ENCODE measurements at places on chromosomes 6 and 20. TPM values are rescaled to one million over a fixed set of nuclear protein-coding genes. Genes with fewer than 3 reads are reported as not detected.

DNA sequence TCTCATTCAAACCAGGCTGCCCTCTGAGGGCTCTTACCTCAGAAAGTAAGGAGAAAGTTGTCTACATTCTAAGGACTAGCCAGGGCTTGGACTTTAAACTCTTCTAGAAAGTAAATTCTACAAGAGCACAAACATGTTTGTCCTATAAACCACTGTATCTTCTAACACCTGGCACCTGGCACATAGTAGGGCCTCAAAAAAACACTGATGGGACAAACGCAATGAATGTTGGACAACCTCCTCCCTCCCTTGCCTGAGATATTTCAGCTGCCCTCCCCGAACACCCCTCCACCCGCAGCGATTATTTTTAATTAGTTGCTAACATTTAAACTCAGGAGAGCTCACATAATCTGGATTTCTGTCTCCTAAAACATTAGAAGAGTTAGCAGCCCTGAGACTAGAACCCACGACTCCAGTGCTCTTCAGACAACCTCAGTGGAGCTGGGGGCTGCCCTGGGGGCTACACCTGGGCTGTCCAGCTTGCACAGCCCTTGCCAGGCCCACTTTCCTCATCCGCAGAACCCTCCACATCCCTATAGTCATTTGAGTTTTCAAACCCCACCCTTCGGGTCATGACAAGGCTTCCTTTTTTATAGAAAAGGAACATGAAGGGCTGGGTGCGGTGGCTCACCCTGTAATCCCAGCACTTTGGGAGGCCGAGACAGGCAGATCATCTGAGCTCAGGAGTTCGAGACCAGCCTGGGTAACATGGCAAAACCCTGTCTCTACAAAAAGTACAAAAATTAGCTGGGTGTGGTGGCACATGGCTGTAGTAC, 4.9 kb downstream of the HCK start:
- peaks cover 15% of the 10 kb centered on the region for H3K27me3 ChIP-seq
- no peak for DNase-seq

DNA sequence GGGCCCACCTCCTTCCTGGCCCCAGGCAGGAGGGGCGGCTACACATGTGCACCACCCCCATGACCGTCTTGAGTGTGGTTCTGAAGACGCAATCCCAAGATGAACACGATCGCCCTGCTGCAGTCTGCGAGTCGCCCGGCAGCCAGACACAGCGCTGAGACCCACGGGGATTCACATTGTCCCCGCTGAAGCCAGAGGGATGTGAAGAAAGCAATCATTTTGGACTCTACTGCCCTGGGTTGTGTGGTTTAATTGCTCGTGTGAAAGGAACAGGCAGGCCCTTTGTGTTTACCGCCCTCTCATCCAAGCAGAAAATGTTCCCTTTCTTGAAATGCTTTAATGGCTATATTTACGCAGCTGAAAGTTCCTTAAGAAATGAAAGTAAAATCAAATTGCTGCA, 279.5 kb downstream of the TAF4 start:
- no peaks in the 10 kb centered on the region for H3K27me3 ChIP-seq
- no peaks in the 10 kb centered on the region for H3K36me3 ChIP-seq
- no peaks in the 10 kb centered on the region for H3K4me1 ChIP-seq
- H3K4me3 ChIP-seq = no peak overlapping the region
- no peak overlapping the region for H3K27ac ChIP-seq

DNA sequence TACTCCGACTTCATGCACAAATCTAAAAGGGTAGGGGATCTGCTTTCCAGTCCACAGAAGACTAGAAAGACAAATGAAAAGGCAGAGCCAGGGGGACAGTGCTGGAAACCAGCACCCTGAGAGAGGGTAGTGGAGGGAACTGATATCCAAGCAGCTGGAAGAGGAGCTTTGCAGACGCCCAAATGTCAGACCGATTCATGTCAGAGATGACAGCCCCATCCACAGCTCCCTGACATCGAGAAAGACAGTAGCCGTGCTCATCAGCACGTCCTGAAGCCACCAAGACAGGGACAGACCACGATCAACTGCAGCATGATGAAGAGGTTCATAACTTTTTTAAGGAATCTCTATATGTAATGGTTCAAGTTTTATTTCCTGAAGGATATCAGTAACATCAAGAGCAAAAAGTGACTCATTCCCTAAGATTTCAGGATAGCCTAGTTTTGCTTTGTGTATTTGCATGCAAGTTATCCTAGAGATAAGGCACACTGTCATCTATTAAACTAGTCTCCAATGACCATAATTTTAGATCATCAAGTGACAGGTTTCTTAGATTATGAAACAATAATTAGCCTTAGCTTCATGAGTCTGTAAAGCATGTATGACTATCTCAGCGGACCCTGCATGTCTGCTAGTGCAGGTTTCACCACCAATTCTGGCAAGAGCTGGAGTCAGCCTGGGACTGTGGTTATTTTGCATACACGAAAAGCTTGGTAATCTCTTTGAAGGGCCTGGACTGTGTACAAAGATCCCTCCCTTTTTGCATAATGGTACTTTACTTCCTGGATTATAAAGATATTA, 43.0 kb downstream of the PRDM1 start:
- no peak for DNase-seq
- H3K4me1 ChIP-seq = peaks cover 14% of the 10 kb centered on the region
- H3K27me3 ChIP-seq = no peaks in the 10 kb centered on the region
- H3K27ac ChIP-seq = no peak overlapping the region
- no peaks in the 10 kb centered on the region for H3K36me3 ChIP-seq

DNA sequence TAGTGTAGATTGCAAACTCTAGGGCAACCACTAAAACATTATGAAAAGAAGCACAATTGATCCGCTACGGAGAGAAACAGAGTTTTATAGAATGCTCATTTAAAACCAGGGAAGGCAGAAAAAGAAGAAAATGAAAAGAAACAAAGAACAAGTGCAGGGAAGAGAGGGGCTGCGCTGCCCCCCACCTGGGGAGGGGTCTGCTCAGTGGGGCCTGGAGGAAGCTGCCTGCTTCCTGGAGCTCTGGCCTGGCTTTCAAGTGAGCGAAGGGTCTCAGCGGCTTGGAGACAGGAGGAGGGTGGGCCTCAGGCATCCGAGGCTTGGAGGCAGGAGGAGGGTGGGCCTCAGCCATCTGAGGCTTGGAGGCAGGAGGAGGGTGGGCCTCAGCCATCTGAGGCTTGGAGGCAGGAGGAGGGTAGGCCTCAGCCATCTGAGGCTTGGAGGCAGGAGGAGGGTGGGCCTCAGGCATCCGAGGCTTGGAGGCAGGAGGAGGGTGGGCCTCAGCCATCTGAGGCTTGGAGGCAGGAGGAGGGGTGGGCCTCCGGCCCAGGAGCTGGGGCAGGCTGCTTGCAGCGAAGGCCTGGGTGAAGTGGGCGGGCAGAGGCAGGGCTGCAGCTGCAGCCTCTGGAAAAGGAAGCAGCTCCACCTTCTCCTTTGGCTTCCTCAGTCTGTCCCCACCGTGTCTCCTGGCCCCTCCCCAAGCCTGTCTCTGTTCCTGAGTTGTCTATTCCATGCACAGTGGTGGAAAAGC, 406.3 kb downstream of the TAF4 start:
- no peaks in the 10 kb centered on the region for H3K36me3 ChIP-seq
- H3K27me3 ChIP-seq = no peaks in the 10 kb centered on the region
- no peak for DNase-seq
- H3K4me3 ChIP-seq = no peak overlapping the region
- H3K4me1 ChIP-seq = no peaks in the 10 kb centered on the region

- no peak overlapping the region for H3K4me3 ChIP-seq
- H3K27ac ChIP-seq = no peak overlapping the region
- no peak for DNase-seq
These were observed 813.3 kb downstream of the HACE1 start for GRCh38 chr6:104046426-104046825.

- H3K27ac ChIP-seq = no peak overlapping the region
- H3K4me1 ChIP-seq = no peaks in the 10 kb centered on the region
- H3K36me3 ChIP-seq = no peaks in the 10 kb centered on the region
- H3K27me3 ChIP-seq = no peaks in the 10 kb centered on the region
- no peak for DNase-seq
These were observed 150.4 kb downstream of the BFSP1 start for GRCh38 chr20:17380801-17381200.

GRCh38 chr6:40962241-40962640, 76.8 kb downstream of the UNC5CL start:
- H3K27ac ChIP-seq = no peak overlapping the region
- no peak overlapping the region for H3K4me3 ChIP-seq
- H3K4me1 ChIP-seq = no peaks in the 10 kb centered on the region
- DNase-seq = no peak

GRCh38 chr6:1384549-1385128, 4.7 kb upstream of the FOXF2 start:
- H3K4me1 ChIP-seq = peaks cover 33% of the 10 kb centered on the region
- no peak overlapping the region for H3K4me3 ChIP-seq
- H3K36me3 ChIP-seq = no peaks in the 10 kb centered on the region
- peaks cover 51% of the 10 kb centered on the region for H3K27me3 ChIP-seq
- DNase-seq = no peak
- no peak overlapping the region for H3K27ac ChIP-seq

DNA sequence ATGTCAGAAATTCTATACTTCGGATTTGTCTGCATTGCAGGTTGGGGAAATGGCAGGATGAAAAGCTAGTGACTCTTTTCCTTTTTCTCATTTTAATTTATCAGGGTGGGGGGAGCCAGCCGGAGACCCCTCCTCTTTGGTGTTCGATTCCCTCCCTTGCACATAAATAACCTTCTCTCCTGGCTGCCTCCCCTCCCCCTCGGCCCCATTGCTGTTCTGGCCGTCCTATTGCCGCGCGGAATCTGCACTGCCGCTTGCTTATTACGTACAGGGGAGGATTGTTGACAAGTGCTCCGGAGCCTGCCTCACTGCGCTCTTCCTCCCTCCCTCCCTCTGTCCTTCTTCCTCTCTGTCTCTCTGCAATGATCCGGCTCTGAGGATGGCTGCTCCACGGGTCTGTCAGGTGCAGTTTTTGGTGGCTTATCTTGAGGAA, 154.7 kb downstream of the JARID2 start:
- H3K4me1 ChIP-seq = peaks cover 79% of the 10 kb centered on the region
- H3K4me3 ChIP-seq = no peak overlapping the region
- H3K27me3 ChIP-seq = no peaks in the 10 kb centered on the region

- no peak overlapping the region for H3K27ac ChIP-seq
- no peaks in the 10 kb centered on the region for H3K36me3 ChIP-seq
- H3K4me3 ChIP-seq = no peak overlapping the region
- peaks cover 6% of the 10 kb centered on the region for H3K4me1 ChIP-seq
These were observed 18.8 kb downstream of the HEBP2 start for GRCh38 chr6:138422861-138423260.

- H3K27ac ChIP-seq = no peak overlapping the region
- H3K36me3 ChIP-seq = no peaks in the 10 kb centered on the region
- DNase-seq = no peak
- H3K4me1 ChIP-seq = no peaks in the 10 kb centered on the region
- no peak overlapping the region for H3K4me3 ChIP-seq
These were observed 501.6 kb upstream of the MAP3K7 start for GRCh38 chr6:91088515-91088914.

GRCh38 chr20:14553774-14554534, 216.5 kb upstream of the FLRT3 start:
- no peak for DNase-seq
- H3K27ac ChIP-seq = no peak overlapping the region
- no peaks in the 10 kb centered on the region for H3K27me3 ChIP-seq
- H3K4me3 ChIP-seq = no peak overlapping the region

DNA sequence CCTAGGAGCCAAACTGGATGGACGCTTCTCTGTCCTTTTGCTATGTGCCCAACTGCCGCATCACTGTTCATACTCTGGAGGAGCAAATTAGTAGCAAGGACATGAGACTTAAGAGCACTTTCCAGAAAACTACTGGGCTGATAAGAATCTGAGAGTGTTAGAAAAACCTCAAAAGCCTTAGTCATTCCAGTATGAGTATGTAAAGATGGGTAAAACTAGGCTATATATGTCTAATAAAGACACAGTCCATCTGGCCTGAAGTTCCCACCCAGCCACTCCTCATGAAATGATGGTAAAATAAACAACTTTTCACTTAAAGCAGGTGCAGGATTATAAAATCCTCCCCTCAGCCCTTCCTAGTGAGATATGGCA, 30.6 kb downstream of the SHLD1 start:
- DNase-seq = no peak
- peaks cover 16% of the 10 kb centered on the region for H3K36me3 ChIP-seq
- no peaks in the 10 kb centered on the region for H3K27me3 ChIP-seq
- peaks cover 5% of the 10 kb centered on the region for H3K4me1 ChIP-seq

DNA sequence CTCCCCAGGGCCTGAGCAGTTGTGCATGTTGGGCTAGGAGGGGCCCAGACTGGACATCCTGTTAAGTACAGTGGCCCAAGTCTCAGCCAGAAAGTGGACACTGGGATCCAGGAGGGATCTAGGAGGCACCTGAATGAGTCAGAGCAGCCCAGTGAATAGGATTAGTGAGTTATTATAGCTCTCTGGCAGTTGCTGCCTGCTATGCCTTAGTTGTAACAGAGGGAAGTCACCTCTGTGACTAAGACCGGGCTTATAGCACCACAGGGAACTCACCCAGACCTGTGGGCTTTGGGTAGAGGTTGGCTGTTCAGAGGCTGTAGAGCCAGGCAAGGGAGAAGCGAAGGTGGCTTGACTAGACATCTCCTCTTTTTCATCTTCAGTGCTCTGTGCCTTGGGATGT, 39.0 kb upstream of the AAR2 start:
- no peak overlapping the region for H3K4me3 ChIP-seq
- no peak overlapping the region for H3K27ac ChIP-seq
- no peaks in the 10 kb centered on the region for H3K36me3 ChIP-seq

GRCh38 chr6:110352563-110353262, 5.4 kb downstream of the METTL24 start:
- no peaks in the 10 kb centered on the region for H3K36me3 ChIP-seq
- no peak overlapping the region for H3K27ac ChIP-seq
- no peak for DNase-seq
- peaks cover 6% of the 10 kb centered on the region for H3K27me3 ChIP-seq

GRCh38 chr6:16168858-16169257, 40.0 kb downstream of the MYLIP start:
- H3K27ac ChIP-seq = no peak overlapping the region
- DNase-seq = no peak
- no peak overlapping the region for H3K4me3 ChIP-seq

DNA sequence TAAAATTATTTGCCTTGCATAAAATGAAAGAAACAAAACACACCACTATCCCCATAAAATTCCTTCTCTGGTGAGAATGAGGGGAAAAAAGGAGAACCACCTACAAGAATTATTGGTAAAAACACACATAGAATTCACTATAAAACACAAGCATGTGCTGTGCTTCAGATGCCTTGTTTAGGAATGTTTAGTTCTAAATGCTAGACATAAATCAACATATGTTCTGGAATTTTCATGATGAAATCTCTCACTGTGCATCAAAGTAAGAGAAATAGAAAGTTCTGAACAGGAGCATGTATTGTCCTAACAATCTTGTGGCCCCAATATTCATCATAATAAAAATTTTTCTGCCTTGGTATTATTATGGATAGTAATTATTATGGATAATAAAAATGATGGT, 111.0 kb downstream of the PLCB4 start:
- H3K4me3 ChIP-seq = no peak overlapping the region
- H3K36me3 ChIP-seq = no peaks in the 10 kb centered on the region
- H3K27me3 ChIP-seq = no peaks in the 10 kb centered on the region

GRCh38 chr6:100344761-100345160, 120.0 kb downstream of the SIM1 start:
- H3K27ac ChIP-seq = no peak overlapping the region
- H3K27me3 ChIP-seq = no peaks in the 10 kb centered on the region
- no peak for DNase-seq
- H3K36me3 ChIP-seq = no peaks in the 10 kb centered on the region

- H3K4me1 ChIP-seq = no peaks in the 10 kb centered on the region
- no peak overlapping the region for H3K27ac ChIP-seq
- no peaks in the 10 kb centered on the region for H3K27me3 ChIP-seq
- no peak overlapping the region for H3K4me3 ChIP-seq
- H3K36me3 ChIP-seq = no peaks in the 10 kb centered on the region
These were observed 38.7 kb downstream of the LAMA4 start for GRCh38 chr6:112215488-112216284.

F13A1 gene
- 0.33 TPM for total RNA-seq

GMPR gene
- total RNA-seq = not detected

TTK gene
- total RNA-seq = 0.87 TPM

NCOA5 gene
- 47.2 TPM for total RNA-seq

LY6G6C gene
- total RNA-seq = not detected

MOG gene
- total RNA-seq = not detected

REPS1 gene
- total RNA-seq = 69.3 TPM

Data from CD4-positive, alpha-beta memory T cell (primary cell).